Hippocampal formation (tissue), 2 donors: ENCODE measurements at places on chromosomes 4 and X.

DNA sequence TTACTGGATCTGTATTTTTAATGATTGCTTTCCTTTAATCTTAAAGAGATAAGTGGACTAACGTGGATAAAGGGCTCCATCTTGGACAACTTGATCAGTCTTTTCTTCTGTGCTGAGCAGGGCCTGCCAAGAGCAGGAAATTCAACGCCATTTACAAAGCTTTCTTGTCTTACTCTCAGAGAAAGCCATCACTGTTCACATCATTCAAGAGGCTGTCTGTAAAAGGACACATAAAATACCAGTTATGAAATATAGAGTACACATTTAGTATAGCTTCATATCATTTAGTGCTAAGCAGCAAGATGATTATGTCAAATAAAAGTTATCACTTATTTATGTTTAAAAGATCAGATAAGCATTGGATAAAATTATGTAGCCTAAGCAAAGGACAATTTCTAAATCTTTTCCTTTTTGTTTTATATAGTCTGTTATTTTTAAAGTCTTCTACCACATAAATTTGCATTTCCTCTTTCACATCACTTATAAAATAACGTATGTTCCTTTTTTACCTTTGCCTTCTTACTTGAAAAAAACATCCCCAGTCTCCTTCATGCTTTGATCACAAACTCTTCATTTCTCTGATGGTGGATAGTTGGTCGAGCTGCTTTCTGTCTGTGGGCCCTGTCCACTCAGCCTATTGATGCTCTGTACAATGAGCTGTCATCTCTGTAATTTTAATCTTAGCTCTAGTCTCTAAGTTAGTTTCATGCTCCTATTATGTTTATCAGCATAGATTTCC, 2.1 kb upstream of the CCNG2 start:
- DNase-seq = no peak

DNA sequence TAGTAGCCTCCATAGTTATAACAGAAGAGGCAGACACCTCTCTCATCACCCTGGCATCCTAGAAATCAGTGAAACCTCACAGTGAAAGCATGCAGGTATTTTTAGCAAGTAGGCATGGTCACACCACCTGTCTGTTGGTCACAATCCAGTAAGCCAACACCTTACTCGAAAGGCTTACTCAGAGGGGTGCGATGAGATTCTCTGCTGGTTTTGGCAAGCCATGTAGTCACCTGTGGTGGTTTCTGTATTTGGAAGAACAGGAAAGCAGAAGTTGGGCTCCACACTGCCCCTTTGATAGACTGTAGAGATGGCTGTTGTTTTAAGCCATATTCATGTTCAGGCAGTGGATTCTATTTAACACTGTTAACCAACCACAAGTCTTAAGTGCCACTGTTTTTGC, 134.7 kb downstream of the DCLK2 start:
- no peak for DNase-seq

DNA sequence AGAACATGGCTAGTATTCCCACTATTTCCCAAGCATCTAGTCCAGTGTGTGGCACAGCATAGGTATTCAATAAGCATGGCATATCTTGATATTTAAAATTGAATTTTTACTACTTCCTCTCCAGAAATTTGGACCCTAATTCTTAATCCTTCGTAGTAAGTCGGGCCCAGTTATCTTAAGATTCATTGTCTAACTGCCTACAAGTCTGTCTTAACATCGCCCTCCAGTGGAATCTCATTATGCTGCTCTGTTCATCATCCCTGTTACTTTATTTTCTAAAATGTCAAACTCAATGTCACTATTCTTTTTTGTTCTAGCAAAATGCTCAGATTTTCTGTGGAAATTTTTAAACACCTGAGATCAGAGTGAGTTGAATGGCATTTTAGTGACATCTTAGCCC, 606.2 kb downstream of the KLHL13 start:
- DNase-seq = no peak

DNA sequence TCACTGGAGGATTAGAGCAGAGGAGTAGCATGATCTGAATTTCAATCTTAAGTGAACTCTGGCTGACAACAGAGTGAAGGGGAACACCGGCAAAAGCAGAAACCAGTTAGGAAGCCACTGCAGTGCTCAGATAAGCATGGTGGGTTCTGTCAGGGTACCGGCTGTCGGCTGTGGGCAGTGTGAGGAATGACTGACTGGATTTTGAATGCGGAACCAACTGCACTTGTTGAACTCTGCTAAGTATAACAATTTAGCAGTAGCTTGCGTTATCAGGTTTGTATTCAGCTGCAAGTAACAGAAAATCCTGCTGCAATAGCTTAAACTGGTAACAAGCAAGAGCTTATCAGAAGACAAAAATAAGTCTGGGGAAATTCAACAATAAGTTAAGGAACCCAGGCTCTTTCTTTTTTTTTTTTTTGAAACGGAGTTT, 5.2 kb downstream of the HTT start:
- no peak for DNase-seq

GRCh38 chr4:186002853-186003252, 66.1 kb upstream of the TLR3 start:
- no peak for DNase-seq

DNA sequence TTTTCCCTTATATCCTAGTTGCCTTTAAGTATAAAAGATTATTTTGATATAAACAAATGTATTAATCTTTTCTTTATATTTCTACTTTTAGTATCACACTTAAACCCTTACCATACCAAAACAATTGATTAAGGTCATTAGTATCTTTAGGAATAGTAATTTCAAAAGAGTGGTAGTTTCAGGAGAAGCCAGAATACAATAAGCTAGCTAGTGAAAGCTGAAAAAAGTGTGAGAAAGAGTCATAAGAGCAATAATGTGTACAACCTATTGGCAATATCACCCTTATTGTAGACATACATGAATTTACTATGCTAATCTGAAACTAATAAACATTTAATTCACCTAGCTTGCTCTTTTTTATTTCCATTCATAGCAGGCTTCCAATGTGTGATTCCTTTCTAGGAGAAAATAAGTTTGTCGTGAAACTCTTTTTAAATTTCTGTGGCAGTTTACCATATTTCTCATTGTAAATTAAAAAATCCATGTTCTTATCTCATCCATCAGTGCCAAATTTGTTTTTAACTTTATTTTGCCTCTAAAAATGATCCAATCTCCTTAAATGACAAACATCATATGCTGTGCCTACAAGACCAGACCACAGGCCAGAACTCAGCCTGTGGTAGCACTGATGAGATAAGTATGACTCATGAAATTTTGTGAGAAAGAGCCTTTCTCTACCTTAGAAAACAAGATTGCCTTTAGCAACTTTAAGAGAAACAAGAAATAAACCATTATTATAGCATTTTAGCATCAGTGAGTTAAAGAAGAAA, 8.1 kb downstream of the NEK1 start:
- no peak for DNase-seq

GRCh38 chr4:30744386-30744785, 24.2 kb downstream of the PCDH7 start:
- DNase-seq = no peak

- no peak for DNase-seq
These were observed 25.0 kb upstream of the SPP1 start for GRCh38 chr4:87950493-87950892.

GRCh38 chr4:8919651-8920288, 48.1 kb upstream of the HMX1 start:
- DNase-seq = no peak

DNA sequence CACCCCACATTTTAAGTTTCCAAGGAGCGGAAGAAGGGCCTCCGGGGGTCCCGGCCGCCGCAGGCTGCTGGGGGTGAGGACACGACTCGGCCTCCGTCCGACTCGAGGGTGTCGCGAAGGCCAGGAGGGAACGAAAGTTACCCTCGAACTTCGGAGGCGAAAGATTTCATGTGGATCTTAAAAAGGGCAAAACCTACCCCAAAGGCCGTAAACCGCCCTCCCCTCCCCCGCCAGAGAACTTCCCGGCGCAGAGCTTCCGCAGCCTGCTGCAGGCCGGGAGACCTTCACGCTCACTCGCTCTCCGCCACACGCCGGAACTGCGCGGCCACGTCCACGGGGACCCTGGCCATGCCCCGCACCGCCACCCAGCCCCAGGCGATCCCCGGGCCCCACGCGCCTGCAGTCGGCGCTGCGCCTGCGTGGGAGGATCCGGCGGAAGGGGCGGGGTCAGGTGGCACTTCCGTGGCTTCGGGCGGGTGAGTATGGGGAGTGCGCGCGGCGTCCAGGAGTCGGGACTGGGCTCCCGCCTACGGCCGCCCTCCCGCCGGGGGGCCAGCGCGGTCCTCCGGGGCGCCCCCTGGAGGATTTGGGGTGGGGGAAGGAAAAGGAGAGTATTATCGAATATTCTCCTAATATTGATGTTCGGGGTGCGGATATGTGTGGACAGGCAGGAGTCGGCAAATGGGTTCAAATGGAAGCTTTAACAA, at the start of gene MMAA:
TSS of gene MMAA (plus strand) at position 454 of the 707 bp plus-strand sequence. CDS start 19,755 bp downstream, outside the sequence.
- peak; percentile 92 for DNase-seq

GRCh38 chrX:87049567-87049966, 468.0 kb upstream of the KLHL4 start:
- DNase-seq = no peak

GRCh38 chr4:154366956-154367355, 124.6 kb downstream of the DCHS2 start:
- DNase-seq = no peak

DNA sequence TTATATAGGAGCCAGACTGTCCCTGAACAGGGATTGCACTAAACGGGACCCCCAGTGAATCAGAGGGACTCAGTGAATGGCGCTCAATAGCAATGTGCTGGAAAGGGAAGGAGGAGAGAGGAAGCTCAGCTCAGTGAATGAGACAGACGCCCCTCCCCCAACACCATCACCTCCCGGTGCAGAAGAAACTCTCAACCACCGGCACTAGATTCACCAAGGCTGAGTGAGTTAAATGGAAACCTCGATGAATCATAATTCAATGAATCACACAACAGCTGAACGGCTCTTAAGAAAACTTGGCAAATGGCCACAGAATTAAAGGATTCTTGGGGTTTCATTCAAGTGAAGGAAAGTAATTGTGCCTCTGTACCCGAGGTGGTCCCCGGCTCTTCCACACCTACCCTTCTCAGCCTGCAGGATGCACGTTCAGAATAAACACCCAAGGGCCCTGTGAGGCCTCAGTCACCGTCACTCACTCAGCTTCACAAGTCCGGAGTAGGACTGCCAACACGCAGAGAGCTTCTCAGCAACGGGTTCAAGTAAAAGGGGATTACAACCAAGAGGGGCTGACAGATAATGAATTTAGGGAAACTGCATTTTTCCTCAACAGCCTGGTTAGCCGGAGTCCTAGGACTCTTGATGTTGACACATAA, 29.3 kb downstream of the CRMP1 start:
- no peak for DNase-seq

GRCh38 chr4:103998756-103999155, 279.0 kb upstream of the TACR3 start:
- no peak for DNase-seq

DNA sequence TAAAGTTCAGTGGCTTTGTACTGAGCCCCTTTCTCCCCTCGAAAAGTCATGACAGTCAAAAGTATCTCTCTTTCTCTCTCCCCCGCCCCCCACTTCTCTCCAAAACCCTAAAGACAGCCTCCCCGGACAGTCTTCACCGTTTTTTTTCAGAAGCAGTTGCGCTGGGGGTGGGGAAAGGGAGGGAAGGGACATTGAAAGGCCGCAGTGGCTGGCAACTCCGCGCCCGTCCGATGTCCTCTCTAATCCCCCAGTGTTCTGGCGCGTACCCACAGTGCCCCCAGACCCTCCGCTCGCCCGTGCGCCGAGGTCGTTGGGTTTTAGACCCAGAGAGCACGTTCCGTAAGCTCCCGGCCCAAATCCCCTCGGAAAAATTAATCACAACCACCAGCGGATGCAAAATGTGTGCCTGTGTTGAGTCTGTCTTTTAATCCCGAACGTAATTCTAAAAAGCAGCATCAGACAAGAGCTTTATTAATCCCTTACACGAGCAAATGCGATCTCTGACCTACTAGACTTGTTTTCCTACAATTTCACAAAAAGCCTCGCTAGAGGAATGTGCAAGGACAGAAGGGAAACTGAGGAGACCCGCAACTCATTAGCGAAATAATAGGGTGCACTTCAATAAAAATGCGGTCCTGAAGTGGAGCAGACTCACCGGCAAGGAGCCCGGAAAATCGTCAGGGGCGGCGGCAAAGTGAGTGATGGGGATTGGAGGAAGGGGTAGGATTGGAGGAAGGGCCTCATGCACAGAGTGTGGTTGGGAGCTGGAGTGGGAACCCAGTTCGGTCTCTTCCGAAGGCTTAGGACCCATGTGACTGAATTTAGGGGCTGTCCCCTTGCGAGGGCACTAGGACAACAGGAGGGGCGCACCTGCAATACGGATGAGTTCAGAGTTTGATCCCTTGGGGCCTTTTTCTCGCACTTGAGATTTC, 12.2 kb upstream of the PRDM8 start:
- DNase-seq = no peak

DNA sequence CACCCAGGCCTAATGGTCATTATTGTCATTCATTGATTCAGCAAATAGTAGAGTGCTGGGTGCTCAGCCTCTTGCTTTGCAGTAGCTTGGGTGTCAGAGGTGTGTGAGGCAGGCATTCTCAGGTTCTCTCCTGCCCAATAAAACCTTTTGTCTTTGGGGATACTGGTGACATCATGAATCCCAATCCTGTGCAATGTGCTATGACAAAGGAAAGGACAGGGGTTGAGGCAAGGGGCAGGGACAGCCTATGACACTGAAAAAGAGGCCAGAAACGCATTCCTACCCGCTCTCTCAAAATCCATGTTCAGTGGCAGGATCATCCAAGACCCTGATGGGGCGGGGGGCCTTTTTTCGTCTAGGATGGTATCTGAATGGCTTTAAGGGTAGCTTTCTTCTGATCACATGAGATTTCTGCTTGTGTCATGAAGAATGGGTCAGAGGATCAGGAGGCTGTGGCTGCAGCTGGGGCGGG, 1.5 kb upstream of the FAM193A start:
- DNase-seq = no peak

GRCh38 chrX:131795442-131796229, 227.5 kb upstream of the STK26 start:
- DNase-seq = no peak

DNA sequence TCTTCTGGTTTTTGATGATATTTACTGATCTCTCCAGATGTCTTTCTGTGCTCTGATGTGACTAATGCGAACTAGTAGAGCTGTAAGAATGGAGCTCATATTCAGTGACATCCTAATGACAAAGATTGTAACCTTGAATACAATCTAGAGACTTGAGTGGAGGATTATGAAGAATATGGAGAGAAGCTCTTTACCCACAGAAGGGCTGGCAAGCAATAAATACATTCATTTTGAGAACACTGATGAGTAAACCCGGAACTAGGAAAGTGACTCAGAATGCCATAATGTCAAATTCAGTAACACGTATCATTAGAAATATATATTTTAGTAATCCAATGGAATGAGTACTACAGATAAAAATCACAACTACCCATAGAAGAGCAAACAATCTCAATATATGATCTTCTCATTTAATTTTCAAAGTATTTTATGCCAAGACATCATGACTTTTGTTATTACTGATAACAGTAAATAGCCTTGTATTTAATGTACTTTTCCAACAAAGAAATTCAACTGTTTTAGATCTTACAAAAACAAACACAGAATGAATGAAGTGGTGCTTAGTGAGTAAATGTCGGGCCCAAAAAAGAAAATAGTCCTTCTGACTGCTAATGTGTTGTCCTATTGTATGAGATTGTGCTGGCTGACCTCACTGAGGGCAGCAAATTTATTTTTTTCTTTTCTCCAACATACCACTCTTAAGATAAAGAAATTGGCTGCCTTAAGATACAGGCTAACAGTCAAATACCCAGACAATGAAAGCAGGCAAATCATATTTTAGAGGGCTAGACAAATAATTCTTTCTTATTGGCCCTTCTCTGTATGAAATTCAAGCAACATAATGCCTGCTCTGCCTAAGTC, 49.2 kb upstream of the HDAC8 start:
- no peak for DNase-seq

- no peak for DNase-seq
These were observed 82.5 kb downstream of the HPRT1 start for GRCh38 chrX:134542485-134542884.
